ENCODE measurements at places on chromosomes 3 and 15. TPM values are rescaled to one million over a fixed set of nuclear protein-coding genes. Genes with fewer than 3 reads are reported as not detected.

DNA sequence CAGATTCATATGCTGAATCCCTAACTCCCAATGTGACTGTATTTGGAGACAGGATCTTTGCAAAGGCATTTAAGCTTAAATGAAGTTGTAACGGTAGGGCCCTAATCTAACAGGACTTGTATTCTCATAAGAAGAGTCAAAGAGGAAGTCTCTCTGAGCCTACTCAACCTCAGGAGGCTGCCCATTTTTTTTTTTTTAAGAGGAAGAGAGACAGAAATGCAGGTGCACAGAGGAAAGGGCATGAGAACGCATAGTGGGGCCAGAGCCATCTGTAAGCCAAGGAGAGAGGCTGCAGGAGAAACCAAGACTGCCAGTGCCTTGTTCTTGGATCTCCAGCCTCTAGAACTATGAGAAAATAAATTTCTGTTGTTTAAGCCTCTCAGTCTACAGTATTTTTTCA lies 28.4 kb downstream of the ZNF860 start:
- no peaks in the 10 kb centered on the region for H3K36me3 ChIP-seq
- no peaks in the 10 kb centered on the region for H3K4me1 ChIP-seq
- H3K4me3 ChIP-seq: no peak overlapping the region
- H3K27ac ChIP-seq: no peak overlapping the region
- H3K27me3 ChIP-seq: peaks cover 15% of the 10 kb centered on the region
- no peak for DNase-seq

SLC22A14 gene
- not detected for total RNA-seq

DNA sequence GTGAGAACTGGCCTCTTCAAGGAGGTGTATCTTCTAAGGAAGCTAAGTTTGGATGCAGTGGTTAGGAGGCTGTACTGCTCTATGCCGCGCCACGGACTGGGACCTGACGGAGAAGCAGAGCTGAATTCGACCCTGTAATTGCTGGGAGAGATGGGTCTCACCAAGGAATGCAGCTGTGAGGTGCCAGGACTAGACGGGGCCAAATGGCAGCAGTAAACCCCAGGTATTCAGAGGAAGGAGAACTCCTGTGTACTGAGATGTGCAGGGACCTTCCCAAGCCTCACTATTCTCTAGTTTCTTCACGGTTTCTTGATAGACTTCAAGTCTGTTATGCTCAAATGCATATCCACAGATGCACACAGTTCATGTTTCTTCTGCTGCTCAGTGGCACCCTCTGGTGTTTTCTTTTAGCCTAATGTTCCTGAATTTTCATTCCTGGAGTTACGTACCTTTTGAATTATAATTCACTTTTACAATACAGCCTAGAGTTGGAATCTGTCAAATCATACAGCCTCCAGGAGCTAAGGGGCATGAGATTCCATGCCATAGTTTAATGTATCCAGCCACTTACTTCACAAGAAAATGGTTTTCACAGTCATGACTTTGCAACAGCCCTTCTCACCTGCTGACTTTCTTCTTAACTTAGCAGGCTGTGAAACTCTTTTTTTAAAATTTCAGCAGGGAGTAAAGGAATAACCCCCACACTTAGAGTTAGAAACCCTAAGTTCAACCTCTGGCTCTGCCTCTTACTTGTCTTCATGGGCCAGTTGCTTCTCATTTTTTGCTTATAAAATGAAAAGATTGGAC lies 61.8 kb downstream of the GLDN start:
- no peaks in the 10 kb centered on the region for H3K4me1 ChIP-seq
- DNase-seq: no peak
- H3K4me3 ChIP-seq: no peak overlapping the region
- H3K27me3 ChIP-seq: peaks cover 11% of the 10 kb centered on the region
- no peak overlapping the region for H3K27ac ChIP-seq

UBE2E2 gene
- total RNA-seq: 4.2 TPM

DNA sequence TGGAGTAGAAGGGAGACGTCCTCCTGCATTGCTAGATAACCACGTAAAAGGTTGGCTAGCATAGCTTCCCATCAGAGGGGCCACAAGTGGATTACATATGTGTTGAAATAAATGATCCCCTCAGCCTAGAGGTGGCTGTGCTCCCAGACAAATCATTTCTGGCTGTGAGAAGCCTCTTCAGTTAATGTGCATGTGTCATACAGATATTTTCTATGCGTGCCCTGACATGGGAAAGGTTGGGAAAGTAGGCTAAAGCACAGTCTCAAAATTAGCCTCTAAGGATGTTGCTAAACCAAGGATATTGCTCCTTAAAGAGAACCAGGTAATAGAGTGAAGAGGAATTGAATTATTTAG lies 17.8 kb downstream of the USP3 start:
- DNase-seq: no peak
- no peaks in the 10 kb centered on the region for H3K27me3 ChIP-seq
- peaks cover 90% of the 10 kb centered on the region for H3K4me1 ChIP-seq
- H3K27ac ChIP-seq: no peak overlapping the region
- H3K36me3 ChIP-seq: peaks cover 2% of the 10 kb centered on the region

PLIN1 gene
- 0.31 TPM for total RNA-seq

DNA sequence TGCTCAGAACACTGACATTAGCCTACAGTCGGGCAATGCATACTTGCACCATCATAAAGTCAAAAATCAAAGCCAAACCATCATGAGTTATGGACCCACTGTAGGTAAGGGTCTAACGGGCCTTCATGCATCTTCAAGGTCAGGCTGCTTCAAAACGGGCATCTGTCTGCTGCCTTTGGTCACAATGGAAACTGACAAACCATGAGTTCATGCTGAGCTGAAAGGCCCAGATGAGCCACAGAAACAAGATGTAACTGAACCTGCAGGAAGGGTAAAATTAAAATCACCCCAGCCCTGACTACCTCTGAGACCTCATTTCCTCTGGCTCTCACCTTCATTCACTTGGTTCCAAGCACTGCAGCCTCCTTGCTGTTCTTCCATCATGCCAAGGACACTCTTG lies 143.8 kb downstream of the ERC2 start:
- no peaks in the 10 kb centered on the region for H3K36me3 ChIP-seq
- no peak overlapping the region for H3K27ac ChIP-seq
- DNase-seq: no peak
- H3K27me3 ChIP-seq: no peaks in the 10 kb centered on the region
- no peak overlapping the region for H3K4me3 ChIP-seq

- H3K27ac ChIP-seq: no peak overlapping the region
- no peak for DNase-seq
- peaks cover 11% of the 10 kb centered on the region for H3K36me3 ChIP-seq
- no peaks in the 10 kb centered on the region for H3K27me3 ChIP-seq
- no peak overlapping the region for H3K4me3 ChIP-seq
Observed at GRCh38 chr3:67781218-67781617, 126.8 kb upstream of the SUCLG2 start.

DNA sequence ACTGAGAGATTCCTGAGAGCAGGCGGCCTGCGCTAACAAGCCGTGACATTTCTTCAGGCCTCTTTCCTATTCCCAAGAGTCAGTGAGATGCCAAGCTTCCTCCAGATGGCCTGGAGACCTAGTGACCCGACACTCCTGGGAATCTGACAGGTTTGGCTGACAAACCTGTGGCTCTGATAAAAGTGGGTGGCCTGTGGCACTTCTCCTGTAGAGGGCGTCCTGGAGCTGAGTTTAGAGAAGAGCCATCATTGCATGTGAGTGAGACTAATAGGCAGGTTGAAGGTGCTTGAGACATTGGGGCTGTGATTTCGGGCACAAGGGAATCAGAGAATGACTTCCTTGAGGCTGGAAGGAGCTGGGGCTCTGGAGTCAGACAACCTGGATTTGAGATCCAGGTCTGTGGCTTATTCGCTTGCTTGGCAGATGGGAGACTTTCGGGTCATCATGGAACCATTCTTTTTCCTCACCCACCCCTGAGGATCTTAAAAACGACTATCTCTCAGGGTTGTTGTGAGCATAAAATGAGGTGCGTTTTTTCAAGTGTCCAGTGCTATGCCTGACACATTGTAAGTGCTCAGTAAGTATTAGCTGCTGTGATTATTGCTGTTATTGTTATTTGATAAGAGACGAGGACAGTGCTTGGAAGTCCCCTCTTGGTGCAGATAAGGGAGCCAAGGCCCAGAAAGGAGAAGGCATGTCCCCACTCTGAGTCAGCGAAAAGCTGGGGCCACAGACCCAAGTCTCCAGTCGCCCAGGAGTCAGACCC lies 77.2 kb downstream of the SCN10A start:
- peaks cover 2% of the 10 kb centered on the region for H3K27me3 ChIP-seq
- no peaks in the 10 kb centered on the region for H3K4me1 ChIP-seq
- DNase-seq: peak; percentile 55
- no peaks in the 10 kb centered on the region for H3K36me3 ChIP-seq
- H3K27ac ChIP-seq: no peak overlapping the region

- no peak overlapping the region for H3K4me3 ChIP-seq
- no peak for DNase-seq
- peaks cover 4% of the 10 kb centered on the region for H3K36me3 ChIP-seq
- H3K4me1 ChIP-seq: peaks cover 4% of the 10 kb centered on the region
Observed at GRCh38 chr15:64315216-64315615, 40.8 kb downstream of the CSNK1G1 start.

TPRG1 gene
- 11.5 TPM for total RNA-seq

- peak overlapping the region; percentile 83 for H3K27ac ChIP-seq
- peaks cover 38% of the 10 kb centered on the region for H3K4me1 ChIP-seq
- H3K4me3 ChIP-seq: peak overlapping the region; percentile 30
- H3K27me3 ChIP-seq: no peaks in the 10 kb centered on the region
- peak; percentile 92 for DNase-seq
- H3K36me3 ChIP-seq: no peaks in the 10 kb centered on the region
Observed at GRCh38 chr15:69468241-69469121, 15.9 kb downstream of the RPLP1 start.

- H3K4me1 ChIP-seq: no peaks in the 10 kb centered on the region
- H3K4me3 ChIP-seq: no peak overlapping the region
- no peak for DNase-seq
- no peak overlapping the region for H3K27ac ChIP-seq
Observed at GRCh38 chr3:113252553-113252952, 41.2 kb downstream of the BOC start.

Data from activated CD4-positive, alpha-beta memory T cell treated with anti-CD3 and anti-CD28 coated beads for 36 hours (primary cell).